NCI-H1105 (cell line): ENCODE measurements at places on chromosomes 12 and 14.

DNA sequence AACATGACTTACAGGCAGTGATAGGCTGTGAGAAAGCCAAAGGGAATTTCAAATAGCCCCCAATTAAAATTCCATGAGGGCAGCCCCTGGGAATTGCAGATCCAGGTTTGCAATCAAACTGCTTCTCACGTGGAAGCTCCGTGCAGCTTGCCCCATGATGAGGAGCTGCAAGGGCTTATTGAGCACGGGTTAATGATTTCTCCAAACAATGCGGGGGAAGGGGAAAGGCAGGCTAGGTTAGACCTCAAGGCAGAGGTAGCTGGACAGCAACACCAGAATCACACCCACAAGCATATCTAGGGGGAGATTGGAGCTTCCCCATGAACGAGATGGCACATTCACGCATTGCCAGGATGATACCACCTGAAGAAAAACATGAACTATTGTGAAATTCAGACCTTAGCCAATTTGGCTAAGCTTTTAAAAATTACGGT lies 5.0 kb upstream of the DUSP6 start:
- no peak for DNase-seq

- DNase-seq = no peak
Observed at GRCh38 chr12:98724384-98725155, 79.5 kb downstream of the APAF1 start.

DNA sequence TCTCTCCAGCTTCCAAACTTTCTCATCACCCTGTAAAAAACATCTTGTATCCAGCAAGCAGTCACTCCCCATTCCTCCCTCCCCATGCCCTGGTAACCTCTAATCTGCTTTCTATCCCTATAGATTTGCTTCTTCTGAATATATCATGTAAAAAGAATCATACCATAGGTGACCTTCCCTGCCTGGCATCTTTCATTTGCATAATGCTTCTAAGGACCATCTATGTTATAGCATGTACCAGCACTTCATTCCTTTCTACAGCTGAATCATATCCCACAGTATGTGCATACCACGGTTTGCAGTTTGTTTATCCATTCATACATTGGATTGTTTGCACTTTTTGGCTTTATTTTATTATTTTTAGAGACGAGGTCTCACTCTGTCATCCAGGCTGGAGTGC lies 22.9 kb upstream of the VPS37B start:
- no peak for DNase-seq

DNA sequence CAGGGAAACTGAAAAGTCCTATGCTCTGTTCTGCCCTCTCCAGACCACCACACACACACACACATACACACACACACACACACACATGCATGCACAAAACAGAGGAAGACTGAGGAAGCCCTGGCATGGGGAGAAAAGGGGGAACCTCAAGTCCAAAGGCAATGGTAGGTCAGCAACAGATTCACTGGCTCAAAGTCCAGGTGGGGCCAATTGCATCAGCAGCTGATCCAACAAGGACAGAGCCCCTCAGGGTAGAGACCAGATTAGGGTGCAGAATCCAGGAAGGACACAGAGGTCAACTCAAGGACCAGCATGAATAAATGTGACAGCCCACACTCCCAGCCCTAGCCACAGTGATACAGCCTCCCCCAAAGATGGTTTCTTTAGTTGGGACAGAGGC lies 425.0 kb upstream of the SOX5 start:
- DNase-seq = no peak

- DNase-seq = no peak
Observed at GRCh38 chr12:15684896-15685658, 104.1 kb downstream of the EPS8 start.

DNA sequence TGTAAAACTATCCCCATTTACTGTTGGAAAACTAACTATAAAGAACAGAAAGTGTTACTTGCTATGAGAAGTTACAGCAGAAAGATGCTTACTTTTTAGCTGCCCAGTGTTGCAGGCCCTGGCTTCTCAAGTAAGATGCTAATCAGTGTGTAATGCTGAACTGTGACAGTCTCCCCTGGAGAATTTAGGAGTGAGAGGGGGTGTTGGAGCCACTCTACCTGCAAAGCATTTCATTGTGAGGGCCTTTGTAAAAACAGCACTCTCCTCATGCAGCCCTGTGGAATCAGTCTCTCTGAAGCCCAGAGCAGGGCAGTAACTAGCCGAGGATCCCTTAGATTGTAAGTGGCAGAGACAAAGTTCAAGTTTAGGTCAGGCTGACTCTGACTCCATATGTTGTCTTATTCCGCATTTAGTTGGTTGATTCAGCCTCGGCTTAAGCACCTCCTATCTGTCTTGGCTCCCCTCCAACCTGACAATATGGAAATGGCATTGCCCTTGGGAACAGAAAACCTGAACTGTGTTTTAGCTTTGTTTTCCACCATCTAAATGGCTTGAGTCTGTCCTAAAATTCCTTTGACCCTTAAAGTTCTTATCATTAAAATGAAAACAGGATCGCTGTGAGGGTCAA lies 141.3 kb downstream of the PRKCH start:
- DNase-seq = peak; percentile 24

GRCh38 chr12:15522574-15523187 lies 200.4 kb downstream of the PTPRO start:
- peak; percentile 69 for DNase-seq

DNA sequence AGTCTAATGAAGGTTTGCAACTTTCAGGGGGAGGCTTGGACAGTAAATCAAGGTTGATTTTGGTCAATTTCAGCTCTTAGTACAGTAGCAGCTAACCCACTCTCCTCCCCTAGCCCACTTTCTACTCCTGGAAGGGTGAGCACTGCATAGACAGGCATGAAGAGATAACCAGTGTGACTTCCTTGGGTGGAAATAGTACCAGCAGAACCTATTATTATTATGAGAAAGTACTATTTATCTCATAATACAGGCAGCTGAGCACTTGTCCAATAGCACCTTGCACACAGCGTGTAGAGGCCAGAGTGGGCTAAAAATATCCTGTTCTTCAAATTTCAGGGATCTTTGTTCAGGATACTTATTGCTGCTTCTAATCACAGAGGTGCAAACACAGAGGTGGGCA lies 96.2 kb upstream of the FKBP4 start:
- no peak for DNase-seq

DNA sequence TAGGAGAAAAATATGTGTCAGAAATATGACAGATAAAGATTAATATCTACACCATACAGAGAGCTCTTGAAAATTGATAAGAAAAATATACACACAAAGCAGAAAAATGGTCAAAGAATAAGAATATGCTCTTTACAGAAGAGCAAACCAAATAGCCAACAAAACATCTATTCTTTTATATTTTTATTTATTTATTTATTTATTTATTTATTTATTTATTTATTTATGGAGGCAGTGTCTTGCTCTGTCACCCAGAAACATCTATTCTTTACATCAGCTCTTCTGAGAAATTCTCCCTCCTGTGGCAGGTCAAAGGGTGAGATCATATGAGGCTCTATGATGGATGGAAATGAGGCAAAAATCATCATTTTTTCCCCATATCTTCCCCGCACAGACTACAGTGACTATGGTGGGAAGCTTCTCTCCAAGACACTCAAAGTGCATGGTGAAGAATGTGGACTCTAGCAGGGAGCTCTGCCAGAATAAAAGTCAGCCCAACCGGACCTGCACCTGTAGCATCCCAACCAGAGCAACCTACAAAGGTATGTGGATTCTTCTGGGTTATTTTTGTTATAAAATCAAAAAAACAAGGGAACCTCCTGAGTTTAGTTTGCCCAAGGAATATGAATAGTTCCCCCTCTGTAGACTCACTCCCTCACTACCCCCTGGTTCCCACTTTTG lies 71.4 kb downstream of the PLXNC1 start:
- no peak for DNase-seq

- DNase-seq = no peak
Observed at GRCh38 chr14:64604881-64605280, 55.1 kb downstream of the PPP1R36 start.

DNA sequence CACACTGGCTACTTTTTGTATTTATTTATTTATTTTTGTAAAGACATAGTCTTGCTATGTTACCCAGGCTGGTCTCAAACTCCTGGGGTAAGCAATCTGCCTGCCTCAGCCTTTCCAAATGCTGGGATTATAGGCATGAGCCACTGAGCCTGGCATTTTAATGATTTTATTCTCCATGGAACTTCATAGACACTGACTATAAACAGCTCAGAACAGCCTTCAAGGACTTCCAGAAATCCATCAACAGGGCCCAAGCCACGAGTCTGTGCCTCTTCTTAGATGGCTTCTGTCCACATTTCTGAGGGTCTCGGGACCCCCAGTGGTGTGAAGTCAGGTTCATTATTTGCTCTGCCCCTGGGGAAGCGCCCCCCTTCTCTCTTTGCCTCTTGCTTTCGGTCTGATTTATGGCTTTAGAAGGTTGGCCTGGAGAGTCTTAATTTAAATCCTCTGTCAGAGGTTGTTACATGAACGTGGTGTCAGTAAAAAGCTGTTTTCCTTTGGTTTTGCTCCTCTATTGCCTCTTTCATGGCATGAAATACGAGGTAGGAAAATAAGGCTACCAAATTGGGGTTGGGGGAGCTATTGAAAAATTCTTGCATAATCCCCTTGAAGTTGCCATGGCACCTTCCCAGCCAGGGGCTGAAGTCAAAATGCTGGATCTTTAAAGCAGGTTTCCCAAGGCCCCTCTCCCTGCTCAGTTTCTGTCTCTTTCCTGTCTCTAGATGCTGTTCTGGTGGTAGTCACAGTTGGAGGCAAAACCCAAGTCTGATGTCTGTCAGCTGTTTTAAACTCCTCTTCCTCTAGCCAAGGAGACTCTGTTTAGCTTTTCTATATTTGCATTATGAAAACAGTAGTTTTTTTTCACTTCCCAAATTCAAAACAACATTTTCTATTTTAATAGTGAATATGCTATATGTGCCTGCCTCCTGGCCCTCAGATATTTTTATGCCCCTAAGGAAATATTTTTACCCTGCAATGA lies 129.4 kb downstream of the SMOC1 start:
- DNase-seq = no peak

DNA sequence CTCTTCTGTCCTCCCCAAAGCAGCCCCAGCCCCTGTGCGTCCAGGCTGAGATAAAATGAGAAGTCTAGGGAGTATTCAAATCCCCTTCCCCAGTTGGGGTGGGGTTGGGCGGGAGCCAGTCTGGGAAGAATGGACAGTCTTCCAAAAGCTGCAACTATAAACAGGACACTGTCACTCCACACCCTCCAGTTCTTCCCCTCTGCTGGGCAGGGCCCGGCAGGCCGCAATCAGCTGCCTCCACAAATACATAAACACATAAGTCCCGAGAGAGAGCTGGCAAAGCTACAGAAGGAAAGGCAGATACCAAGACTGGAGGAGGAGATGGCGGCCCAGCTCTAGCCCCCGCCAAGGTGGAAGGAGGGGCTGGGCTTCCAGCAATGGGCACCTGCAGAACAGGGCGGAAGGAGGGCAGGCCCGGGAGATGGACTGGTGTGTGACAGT lies 12.7 kb downstream of the LTBP2 start:
- no peak for DNase-seq

DNA sequence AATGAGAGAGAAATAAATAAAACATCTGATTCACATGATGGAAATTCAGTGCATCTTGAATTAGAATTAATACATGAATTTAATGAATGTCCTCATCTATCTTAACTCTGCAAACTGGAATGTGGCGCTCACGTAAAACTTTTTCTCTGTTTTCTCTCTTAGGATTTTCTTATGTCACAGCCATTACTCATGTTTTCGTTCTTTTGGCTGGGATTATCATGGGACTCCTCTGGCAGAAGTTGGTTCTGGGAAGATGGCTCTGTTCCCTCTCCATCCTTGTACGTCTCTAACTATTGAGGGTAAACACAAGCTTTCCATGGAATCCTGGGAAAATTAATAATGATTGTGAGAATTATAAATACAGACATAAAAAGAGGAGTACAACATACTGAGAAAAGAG lies 5.0 kb downstream of the CLEC12B start:
- no peak for DNase-seq

DNA sequence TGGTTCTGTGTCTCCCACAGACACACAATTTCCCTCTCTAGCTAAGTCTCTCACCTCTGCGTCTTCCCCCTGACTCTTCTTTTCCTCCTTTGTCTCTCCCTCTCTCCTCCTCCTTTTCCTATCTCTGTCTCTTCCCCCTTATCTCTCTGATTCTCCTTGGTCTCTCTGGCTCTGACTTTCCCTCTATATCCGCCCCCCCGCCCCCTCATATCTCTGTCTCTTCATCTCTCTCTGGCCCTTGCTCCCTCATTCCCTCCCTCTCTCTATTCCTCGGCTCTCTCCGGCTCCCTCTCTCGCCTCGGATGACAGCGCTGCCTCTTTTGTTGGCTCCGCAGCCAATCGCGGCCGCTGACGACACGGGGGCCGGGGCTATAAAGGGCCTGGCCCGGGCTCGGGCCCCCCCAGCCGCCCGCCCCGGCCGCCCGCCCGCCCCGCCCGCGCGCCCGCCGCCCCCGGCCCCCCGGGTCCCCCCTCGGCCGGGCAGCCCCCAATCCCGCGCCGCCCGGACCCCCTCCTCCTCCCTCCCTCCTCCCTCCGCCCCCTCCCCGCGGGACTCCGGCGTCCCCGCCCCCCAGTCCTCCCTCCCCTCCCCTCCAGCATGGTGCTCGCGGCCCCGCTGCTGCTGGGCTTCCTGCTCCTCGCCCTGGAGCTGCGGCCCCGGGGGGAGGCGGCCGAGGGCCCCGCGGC lies at the start of gene GDF11:
GDF11 (plus strand) TSS at position 404 of the 687 bp plus-strand sequence; CDS start at position 599, 195 bp downstream.
- DNase-seq = peak; percentile 31

- no peak for DNase-seq
Observed at GRCh38 chr12:29152223-29152868, 3.3 kb downstream of the FAR2 start.

DNA sequence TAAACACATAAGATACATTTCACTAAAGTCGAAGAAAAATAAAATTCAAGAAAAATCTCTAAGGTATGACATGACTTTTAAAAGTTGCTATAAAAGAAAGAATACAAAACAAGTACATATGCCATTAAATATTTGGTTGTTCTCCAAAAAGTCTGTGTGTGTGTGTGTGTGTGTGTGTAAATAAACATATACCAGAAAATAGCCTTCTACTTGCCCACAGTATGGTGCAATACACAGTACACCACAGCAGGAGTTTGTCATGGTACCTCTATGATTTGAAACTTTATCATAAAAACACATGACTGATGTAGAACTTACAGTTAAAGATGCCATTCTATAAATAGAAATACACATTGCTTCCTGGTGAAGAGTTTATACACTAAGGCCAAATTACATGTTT lies 692.7 kb upstream of the MGAT4C start:
- no peak for DNase-seq

- no peak for DNase-seq
Observed at GRCh38 chr12:61365001-61365400, 895.2 kb upstream of the USP15 start.

GRCh38 chr14:68790644-68791077 lies 2.2 kb downstream of the ZFP36L1 start:
- no peak for DNase-seq
